ENCODE measurements at places on chromosomes 7 and 10. TPM values are rescaled to one million over a fixed set of nuclear protein-coding genes. Genes with fewer than 3 reads are reported as not detected.

PNLIPRP1 gene
- total RNA-seq, result not detected

PDE6C gene
- not detected for total RNA-seq

PIP gene
- total RNA-seq, result not detected

TAS2R41 gene
- total RNA-seq, result not detected

SLIT1 gene
- 1.5 TPM for total RNA-seq

OR2A12 gene
- not detected for total RNA-seq

KIAA1217 gene
- 0.12 TPM for total RNA-seq

CTNNA3 gene
- not detected for total RNA-seq

AMPH gene
- not detected for total RNA-seq

CYP26C1 gene
- 0.05 TPM for total RNA-seq

AKR1C4 gene
- total RNA-seq, result not detected

TDRD1 gene
- total RNA-seq, result 0.15 TPM

SPDYE16 gene
- total RNA-seq, result 0.52 TPM

COL26A1 gene
- total RNA-seq, result not detected

LIPK gene
- total RNA-seq, result not detected

OGDHL gene
- total RNA-seq, result 0.09 TPM

DYNC1I1 gene
- total RNA-seq, result not detected

TRPV6 gene
- not detected for total RNA-seq

MKI67 gene
- 333 TPM for total RNA-seq

HACD1 gene
- 0.93 TPM for total RNA-seq

ADARB2 gene
- not detected for total RNA-seq

CPA2 gene
- not detected for total RNA-seq

SORCS1 gene
- total RNA-seq, result not detected

FAM25G gene
- total RNA-seq, result not detected

TSPAN15 gene
- 4.2 TPM for total RNA-seq

CLCN1 gene
- 0.09 TPM for total RNA-seq

CFAP69 gene
- not detected for total RNA-seq

HGF gene
- not detected for total RNA-seq

PDAP1 gene
- 94.7 TPM for total RNA-seq

RAMP3 gene
- total RNA-seq, result not detected

GPR37 gene
- total RNA-seq, result not detected

ENTPD7 gene
- total RNA-seq, result 7.4 TPM

GOLGA7B gene
- total RNA-seq, result 4.3 TPM

CCL26 gene
- total RNA-seq, result not detected

GARIN1A gene
- total RNA-seq, result 0.47 TPM

INHBA gene
- total RNA-seq, result not detected

MSMB gene
- total RNA-seq, result not detected

AOAH gene
- total RNA-seq, result 48.8 TPM

MBL2 gene
- not detected for total RNA-seq

GSTK1 gene
- total RNA-seq, result 436 TPM

LGI1 gene
- not detected for total RNA-seq

NPY4R gene
- total RNA-seq, result not detected

ANKRD61 gene
- 0.38 TPM for total RNA-seq

VWA2 gene
- total RNA-seq, result not detected

ARMC3 gene
- total RNA-seq, result not detected

TAS2R38 gene
- total RNA-seq, result not detected

ZNF800 gene
- 40.6 TPM for total RNA-seq

SUN3 gene
- not detected for total RNA-seq

ARMH3 gene
- 25.9 TPM for total RNA-seq

XPNPEP1 gene
- total RNA-seq, result 72.7 TPM

MYH16 gene
- not detected for total RNA-seq

INA gene
- total RNA-seq, result 0.70 TPM

PDZD7 gene
- total RNA-seq, result 0.59 TPM

CHST15 gene
- total RNA-seq, result 0.09 TPM

COX19 gene
- total RNA-seq, result 18.7 TPM

PRPS1L1 gene
- not detected for total RNA-seq

FZD8 gene
- 0.18 TPM for total RNA-seq

DPP6 gene
- not detected for total RNA-seq
